Spleen (tissue), 13 donors: ENCODE measurements at places on chromosomes 12 and 14. TPM values are rescaled to one million over a fixed set of nuclear protein-coding genes. Genes with fewer than 3 reads are reported as not detected.

GRCh38 chr12:99704458-99704857, 56.9 kb downstream of the GARIN6 start:
- no peak for DNase-seq

- DNase-seq = no peak
These were observed 1194.8 kb downstream of the BCL11B start for GRCh38 chr14:98077176-98077575.

DNA sequence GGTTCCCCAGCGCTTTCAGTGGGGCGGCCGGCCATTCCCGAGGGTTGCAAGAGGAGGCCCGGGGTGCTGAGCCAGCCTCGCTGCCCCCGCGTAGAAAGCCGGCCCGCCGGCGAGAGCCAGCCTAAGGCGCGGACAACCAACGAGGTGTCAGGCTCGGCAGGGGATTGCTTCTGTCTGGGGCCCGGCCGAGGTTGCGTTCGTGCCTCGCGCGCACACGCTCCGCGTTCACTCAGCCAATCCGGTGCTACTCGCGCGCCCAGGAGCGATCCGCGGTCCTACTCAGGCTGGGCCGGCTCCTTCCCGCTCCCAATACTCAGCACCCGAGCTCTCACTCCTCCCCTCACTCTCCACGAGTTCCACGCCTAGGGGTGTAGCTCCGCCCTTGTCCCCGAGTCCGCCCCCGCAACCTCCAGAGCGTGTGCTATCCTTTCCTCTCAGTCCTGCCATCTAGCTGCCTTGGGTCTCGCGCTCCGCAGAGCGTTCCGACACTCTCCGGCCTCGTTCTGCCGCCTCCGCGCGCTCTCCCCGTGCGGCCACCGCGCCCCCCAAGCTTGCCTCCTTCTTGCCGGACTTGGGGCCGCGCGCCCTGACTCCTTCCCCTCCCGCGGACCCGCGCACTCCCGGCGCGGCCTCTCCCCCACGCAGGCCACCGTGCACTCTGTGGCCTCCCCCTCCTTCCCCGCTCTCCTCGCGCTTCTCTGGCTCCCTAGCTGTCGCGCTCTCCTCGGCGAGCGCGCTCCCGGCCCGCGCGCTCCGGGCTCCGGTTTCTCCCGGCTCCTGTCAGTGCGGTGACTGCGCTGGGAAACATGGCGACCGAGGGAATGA, at the start of gene GPHN:
Gene GPHN (plus strand): TSS at position 426 of the 825 bp plus-strand sequence.
- peak; percentile 97 for DNase-seq

DNA sequence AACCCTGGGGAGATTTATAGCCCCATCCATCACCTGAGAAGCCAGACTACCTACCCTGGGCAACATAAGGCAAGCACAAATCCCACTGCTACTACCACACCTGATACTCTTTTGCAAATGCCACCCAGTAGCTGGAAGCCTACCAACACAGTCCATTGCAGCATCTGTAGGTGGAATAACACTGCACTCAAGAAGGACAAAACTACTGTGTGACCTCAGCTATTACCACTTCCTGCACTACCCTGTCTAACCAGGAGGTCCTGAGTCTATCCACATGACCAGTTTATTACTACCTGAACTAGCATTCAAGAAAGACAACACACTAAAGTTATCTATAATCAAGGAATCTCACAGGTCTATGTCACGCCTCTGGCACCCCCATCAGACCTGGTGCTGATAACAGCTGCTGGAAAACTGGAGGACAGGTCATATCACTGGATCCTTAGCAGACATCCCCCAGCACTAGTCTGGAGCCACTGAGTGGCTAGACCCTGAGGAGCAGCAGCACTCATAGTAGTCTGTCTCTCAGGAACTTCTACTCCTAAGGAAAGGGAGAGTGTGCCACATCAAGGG, 2.9 kb upstream of the CLEC1A start:
- no peak for DNase-seq

DNA sequence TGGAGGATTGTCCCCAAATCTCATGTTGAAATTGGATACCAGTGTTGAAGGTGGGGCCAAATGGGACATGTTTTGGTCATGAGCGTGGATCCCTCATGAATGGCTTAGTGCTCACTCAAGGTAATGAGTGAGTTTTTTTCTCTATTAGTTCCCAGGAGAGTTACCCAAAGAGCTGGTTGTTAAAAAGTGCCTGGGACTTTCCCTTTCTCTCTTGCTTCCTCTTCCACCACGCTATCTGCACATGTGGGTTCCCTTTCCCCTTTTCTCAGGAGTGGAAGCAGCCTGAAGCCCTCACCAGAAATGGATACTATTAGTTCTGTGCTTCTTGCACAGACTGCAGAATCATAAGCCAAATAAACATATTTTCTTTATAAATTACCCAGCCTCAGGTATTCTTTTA, 465.4 kb downstream of the FSCB start:
- DNase-seq = no peak

GRCh38 chr12:110345176-110345661, 58.3 kb downstream of the ANAPC7 start:
- DNase-seq = no peak

- DNase-seq = no peak
These were observed 26.9 kb downstream of the ZFC3H1 start for GRCh38 chr12:71636704-71637115.

GRCh38 chr12:88309546-88309945, 167.4 kb downstream of the TMTC3 start:
- DNase-seq = no peak

DNA sequence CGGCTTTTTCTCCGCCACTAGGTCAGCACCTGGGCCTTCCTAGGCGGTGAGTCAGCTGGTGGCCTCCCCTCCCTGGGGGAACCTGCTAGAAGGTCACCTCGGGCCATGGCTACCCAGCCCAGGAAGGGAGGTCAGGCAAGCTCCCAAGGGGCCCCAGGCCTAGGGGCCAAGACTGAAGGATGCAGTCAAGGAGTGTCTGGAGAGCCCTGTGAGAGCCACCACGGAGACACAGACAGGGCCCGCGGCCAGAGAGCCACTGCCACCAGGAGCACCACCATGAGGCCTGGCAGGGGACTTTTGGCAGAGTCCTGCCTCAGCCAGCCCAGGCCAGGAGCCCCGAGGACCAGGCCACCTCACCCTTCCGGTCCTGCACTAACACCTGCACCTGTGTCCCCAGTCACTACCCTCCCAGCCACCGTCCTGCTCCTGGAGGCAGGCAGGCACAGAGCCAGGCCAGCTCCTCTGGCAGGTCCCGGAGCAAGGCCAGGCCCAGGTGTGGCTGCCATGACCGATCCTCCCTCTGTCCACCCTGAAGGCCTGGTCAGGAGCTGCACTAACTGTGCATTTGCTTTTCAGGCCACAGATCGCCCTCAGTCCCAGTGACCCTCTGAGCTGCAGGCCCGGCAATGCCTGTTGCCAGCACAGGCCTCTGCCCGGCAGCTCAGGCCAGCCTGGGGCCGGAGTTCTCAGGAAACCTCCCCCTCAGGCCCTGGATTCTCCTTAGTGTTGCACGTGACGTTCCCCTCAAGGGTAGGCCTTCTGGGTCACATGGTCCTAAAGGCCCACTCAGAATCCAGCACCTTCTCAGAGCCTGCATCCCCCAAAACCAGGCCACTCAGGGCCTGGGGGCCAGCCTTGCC, 6.9 kb downstream of the PHETA1 start:
- DNase-seq = peak; percentile 76

DNA sequence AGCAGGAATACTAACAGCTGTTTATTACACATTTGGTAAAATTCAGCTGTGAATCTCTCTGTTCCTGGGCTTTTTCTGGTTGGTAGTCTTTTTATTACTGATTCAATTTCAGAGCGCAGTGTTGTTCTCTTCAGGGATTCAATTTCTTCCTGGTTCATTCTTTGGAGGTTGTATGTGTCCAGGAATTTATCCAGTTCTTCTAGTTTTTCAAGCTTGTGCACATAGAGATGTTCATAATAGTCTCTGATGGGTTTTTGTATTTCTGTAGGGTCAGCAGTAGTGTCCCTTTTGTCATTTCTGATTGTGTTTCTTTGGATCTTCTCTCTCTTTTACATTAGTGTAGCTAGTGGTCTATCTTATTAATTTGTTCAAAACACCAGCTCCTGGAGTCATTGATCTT, 9.1 kb upstream of the OR6C76 start:
- no peak for DNase-seq

- DNase-seq = no peak
These were observed 1424.9 kb downstream of the LRFN5 start for GRCh38 chr14:43031598-43031997.

The PRPH gene
- polyA plus RNA-seq = 0.67 TPM

The OAS2 gene
- 21.0 TPM for polyA plus RNA-seq

The GZMB gene
- 14.4 TPM for polyA plus RNA-seq

The KLHL33 gene
- 0.22 TPM for polyA plus RNA-seq

The SLCO1B1 gene
- polyA plus RNA-seq = not detected

The TEX52 gene
- polyA plus RNA-seq = not detected
